Hematopoietic multipotent progenitor cell (in vitro differentiated cells): ENCODE measurements at places on chromosomes 6 and 20.

GRCh38 chr6:30795549-30796293, 51.4 kb upstream of the IER3 start:
- DNase-seq: no peak

DNA sequence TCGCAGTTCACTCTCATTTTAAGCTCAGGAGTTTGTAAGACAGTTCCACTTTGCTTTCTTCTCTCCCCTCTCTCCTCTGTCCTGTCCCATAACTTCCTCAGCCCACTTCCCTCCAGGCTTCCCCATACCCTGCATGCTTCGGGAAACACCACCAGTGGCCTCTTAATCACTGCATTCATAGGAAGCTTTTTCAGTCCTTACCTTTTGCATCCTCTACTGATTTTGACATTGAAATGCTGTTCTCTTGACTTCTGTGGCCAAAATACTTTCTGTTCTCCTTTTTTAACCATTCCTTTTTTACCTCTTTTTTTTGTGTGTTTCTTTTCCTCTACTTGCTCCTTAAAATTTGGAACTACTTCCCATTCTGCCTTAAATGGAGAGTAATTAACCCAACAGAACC, 69.7 kb downstream of the HIVEP1 start:
- DNase-seq: no peak

GRCh38 chr6:5695260-5696245, 311.2 kb downstream of the NRN1 start:
- no peak for DNase-seq

GRCh38 chr6:162736961-162737360, 9.2 kb downstream of the PACRG start:
- no peak for DNase-seq

DNA sequence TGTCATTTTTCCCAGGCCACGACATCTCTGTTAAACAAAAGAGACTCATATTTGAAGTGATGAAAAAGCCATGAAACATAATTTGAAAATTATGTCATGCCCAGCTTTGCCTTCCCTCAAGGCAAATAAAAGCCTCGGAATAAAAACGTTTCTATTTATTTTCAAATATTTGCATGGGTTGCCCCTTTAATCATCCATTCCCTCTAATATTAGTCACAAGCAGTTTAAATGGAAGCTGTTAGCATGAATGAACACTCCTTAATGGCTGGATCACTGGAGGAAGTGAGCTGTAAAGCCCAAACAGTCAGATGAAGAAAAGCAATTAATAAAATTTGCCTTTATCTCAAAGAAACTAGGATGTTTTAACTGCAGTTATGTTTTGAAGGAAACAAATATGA, 69.3 kb upstream of the STMND1 start:
- no peak for DNase-seq
